ENCODE measurements at places on chromosomes 7 and 10. TPM values are rescaled to one million over a fixed set of nuclear protein-coding genes. Genes with fewer than 3 reads are reported as not detected.

Gene PPP1R17
- not detected for total RNA-seq

Gene CYP2C19
- total RNA-seq, result not detected

Gene DEPP1
- total RNA-seq, result 10.1 TPM

Gene ENTPD1
- not detected for total RNA-seq

DNA sequence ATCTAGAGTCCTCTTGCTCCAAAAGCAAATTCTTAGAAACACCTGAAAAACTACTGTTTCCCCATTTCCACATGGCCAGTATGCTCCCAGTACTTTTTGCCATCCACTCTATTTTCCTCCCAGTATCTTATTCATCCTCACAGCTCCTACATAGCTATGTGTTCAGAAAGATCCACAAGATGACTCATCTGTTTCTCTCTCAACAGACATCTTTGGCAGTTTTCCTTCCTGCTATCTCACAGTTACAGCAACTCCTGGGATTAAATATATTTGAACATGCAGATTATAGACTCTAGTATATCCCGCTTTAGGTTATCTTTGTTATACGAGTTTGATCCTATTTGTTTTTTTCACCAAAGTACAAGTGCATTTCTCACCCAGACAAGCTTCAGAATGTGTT, 675.6 kb upstream of the POT1 start:
- no peaks in the 10 kb centered on the region for H3K4me1 ChIP-seq
- no peak overlapping the region for H3K27ac ChIP-seq
- no peak overlapping the region for H3K4me3 ChIP-seq
- peak; percentile 0 for DNase-seq
- H3K36me3 ChIP-seq, result no peaks in the 10 kb centered on the region

DNA sequence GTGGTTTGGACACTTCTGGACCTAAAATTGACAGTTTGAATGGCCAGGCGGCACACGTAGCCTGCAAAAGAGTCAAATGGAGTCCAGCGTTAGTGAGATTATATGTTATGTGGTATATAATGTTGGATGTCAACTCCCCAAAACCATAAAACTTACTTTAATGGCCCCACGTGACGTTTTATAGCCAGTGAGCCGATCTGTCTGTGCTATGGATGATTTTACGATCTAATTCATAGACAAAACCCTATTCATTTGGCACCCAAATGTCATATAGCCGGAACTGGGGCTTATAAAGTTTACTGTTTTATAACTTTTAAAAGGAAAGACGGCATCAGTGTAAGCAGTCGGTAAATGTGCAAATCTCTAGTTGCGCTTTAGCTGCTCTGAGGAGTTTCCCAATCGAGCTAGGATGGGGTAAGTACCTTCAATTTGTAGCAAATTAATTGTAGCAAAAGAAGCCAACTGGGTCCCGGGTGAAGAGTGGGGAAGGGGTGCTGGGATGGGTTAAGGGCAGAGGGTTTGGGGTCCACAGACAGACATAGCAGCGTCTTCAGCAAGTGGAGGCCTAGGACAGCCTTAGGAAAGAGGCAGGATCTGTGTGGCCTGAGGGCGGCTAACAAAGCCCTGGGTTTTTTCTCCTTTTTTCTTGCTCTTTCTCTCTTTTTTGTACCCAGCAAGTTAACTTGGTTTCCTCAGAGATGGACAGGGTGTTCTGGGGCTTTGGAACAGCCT, 3.2 kb downstream of the HOXA5 start:
- no peak overlapping the region for H3K27ac ChIP-seq
- H3K4me1 ChIP-seq, result no peaks in the 10 kb centered on the region
- H3K4me3 ChIP-seq, result no peak overlapping the region
- H3K27me3 ChIP-seq, result no peaks in the 10 kb centered on the region
- no peak for DNase-seq
- peaks cover 28% of the 10 kb centered on the region for H3K36me3 ChIP-seq

DNA sequence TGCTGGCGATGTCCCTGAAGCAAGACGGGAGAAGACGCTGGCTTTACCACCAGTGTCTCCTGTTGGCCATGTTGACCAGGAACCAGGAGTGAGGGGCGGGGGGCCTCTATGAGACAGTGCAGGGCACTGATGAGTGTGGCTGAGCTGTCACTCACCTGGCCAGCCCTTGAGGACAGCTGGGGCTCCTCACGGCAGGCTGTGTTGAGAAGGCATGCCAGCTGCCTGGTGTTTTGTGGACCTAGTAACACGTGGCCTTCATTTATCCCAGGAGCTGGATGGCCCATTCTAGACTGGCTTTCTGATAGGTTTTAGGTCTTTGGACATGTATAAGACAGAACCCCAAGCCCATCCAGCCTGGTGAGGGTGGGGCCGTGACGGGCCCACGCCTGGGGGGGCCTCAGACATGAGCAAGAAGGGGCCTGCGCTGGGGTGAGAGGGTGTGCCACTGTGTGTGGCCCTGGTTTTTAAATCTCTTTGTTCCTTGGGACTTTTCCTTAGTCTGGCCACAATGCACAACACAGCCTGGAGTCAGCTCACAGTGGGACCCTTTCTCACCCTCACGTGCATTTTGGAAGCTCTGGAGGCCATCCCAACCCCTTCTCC, 10.5 kb downstream of the RHBDD2 start:
- no peak for DNase-seq
- H3K27me3 ChIP-seq, result no peaks in the 10 kb centered on the region
- no peak overlapping the region for H3K4me3 ChIP-seq
- 0 out of 2 replicates have a peak overlapping the region, but pooled peaks have one; percentile 25 for H3K27ac ChIP-seq

- H3K36me3 ChIP-seq, result no peaks in the 10 kb centered on the region
- H3K4me1 ChIP-seq, result peaks cover 36% of the 10 kb centered on the region
- H3K4me3 ChIP-seq, result no peak overlapping the region
- no peak for DNase-seq
Observed at GRCh38 chr7:112421666-112422486, 28.4 kb upstream of the IFRD1 start.

- H3K4me1 ChIP-seq, result no peaks in the 10 kb centered on the region
- H3K27me3 ChIP-seq, result peaks cover 98% of the 10 kb centered on the region
- H3K4me3 ChIP-seq, result no peak overlapping the region
- no peak for DNase-seq
- no peak overlapping the region for H3K27ac ChIP-seq
- H3K36me3 ChIP-seq, result no peaks in the 10 kb centered on the region
Observed at GRCh38 chr7:97020601-97020995, 4.0 kb downstream of the DLX5 start.

Measured in GM23248 (cell line).